ENCODE measurements at places on chromosomes 7 and 10. TPM values are rescaled to one million over a fixed set of nuclear protein-coding genes. Genes with fewer than 3 reads are reported as not detected.

- DNase-seq: no peak
These were observed 205.8 kb downstream of the CCSER2 start for GRCh38 chr10:84534168-84534567.

GRCh38 chr7:35753761-35754603 is 46.9 kb upstream of the SEPTIN7 start:
- DNase-seq: peak; percentile 68

GRCh38 chr7:99392659-99393354 is 15.6 kb downstream of the PDAP1 start:
- peak; percentile 85 for DNase-seq

- DNase-seq: no peak
These were observed 6.9 kb upstream of the LAMB1 start for GRCh38 chr7:108009873-108010272.

- no peak for DNase-seq
These were observed 159.8 kb downstream of the SH3PXD2A start for GRCh38 chr10:103695584-103696005.

DNA sequence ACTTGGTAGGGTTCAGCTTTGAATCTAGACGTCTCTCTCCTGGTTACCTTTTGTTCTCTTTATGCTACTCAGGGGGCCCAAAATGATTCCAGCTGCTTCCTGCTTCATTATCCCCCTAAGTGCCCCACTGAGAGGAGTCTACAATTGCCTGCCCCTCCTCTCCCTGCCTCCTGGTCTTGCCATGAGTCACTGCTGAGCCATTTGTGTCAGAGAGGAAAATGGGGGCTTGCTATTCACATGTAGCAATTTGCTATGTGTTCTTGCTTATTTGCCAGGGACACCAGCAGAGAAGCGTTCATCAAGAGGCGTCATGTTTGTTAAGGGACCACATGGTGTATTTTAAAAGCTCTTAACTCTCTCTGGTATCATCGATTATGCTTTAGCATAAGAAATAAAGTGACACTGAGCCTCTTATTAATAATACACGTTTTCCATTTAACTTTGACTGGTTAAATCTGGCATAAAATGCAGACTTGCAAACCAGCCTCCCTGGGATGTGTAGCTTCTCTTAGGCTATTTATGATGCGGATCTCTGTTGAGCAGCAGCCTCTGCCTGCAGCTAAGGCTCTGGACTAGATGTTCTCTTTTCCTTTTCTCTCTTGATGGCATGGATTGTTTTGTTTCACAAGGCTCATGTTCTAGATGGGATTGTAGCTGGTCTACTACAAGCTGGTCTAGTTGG is 239.3 kb downstream of the AUTS2 start:
- DNase-seq: no peak

DNA sequence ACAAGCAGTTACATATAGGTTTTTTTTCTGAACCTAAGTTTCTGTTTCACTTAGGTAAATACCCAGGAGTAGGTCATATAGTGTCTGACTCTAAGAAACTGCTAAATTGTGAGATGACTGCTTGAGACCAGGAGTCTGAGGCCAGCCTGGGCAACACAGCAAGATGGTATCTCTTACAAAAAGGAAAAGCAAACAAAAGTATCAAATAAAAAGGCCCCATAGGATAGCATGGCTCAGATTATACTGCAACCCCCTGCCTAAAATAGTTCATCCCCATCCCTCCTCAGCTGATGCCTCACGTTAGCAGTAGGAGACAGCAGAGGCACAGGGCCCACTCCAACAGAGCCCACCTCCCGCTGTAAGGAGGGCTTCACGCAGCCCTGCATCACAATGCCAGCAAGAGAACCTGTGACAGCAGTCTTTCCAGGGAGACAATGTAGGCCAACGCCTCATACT is 90.3 kb downstream of the SRPK2 start:
- DNase-seq: no peak

- DNase-seq: no peak
These were observed 902.8 kb upstream of the PHF14 start for GRCh38 chr7:10070899-10071298.

- DNase-seq: no peak
These were observed 366.1 kb upstream of the ANKRD30A start for GRCh38 chr10:36759141-36759805.

GRCh38 chr10:102554531-102554930 is 50.8 kb downstream of the SUFU start:
- DNase-seq: no peak

DNA sequence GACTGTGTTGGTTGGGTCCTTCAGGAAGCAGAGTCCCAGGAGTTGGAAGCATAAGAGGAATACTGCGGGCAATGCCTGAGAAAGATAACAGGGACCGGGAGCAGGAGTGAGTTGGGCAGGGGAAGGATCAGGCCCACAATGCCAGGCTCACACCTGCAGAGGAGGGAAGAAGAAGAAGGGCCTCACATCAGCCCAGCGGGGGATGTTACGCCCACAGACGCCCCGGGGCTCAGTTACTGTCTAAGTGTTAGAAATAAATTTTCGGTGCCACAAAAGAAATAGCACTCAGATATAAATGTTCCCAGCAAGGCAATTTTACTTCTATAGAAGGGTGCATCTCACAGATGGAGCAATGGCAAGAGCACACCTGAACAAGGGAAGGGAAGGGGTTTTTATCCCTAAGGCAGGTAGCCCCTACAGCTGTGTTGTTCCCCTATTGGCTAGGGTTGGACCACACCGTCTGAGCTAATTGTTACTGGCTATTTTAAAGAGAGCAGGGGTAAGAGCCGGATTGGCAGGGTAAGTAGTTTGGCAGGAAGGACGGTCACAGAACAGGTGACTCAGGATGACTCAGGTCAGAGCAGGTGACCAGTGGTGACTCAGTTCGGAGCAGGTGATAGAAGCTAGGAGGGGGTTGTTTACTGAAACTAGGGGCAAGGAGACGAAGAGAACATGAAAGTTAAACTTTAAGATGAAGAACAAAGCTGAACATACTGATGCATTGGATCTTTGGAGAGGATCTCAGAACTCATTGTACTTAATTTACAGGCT is at the start of gene NOS3:
NOS3 (plus strand) TSS at position 602 of the 771 bp plus-strand sequence. CDS start 2,787 bp downstream, outside the sequence.
- DNase-seq: no peak

- no peak for DNase-seq
These were observed 276.6 kb upstream of the GALNT17 start for GRCh38 chr7:70855373-70855772.

GRCh38 chr7:36287371-36288241 is 102.1 kb upstream of the ANLN start:
- no peak for DNase-seq

- no peak for DNase-seq
These were observed 83.5 kb upstream of the SLF2 start for GRCh38 chr10:100829097-100829870.

- DNase-seq: no peak
These were observed 149.5 kb downstream of the TMEM168 start for GRCh38 chr7:112640685-112641084.

- DNase-seq: no peak
These were observed 6.2 kb downstream of the CCDC6 start for GRCh38 chr10:59900048-59900727.

GRCh38 chr7:3747467-3747866 is 446.4 kb downstream of the SDK1 start:
- no peak for DNase-seq

DNA sequence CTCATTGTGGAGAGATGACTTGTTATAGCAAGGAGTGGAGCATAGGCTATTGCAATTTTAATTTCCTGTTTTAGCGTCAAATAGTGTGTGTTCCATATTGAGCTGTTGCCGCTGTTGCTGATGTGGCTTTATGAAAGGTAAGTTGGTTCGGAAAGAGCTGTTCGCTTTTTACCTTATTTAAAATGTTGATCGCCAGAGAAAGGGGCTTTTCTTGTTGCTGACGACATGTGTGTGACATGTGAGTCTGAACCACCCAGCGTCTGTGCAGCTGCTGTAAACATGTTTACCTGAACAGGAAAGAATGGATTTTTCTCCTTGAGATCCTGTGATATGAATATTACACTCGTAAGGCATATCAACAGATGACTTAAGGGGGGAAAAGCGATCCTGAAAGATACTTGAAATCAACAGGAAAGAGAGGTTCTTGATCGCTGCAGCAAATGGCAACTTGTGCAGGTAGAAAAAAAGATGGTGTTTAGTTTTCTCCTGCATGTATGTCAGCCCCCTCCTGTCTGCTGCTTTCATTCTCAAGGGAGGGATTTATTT is 2.5 kb downstream of the ZEB1 start:
- no peak for DNase-seq

- no peak for DNase-seq
These were observed 93.5 kb upstream of the NEBL start for GRCh38 chr10:20990604-20991003.

GRCh38 chr7:50293509-50294179 is 10.9 kb upstream of the IKZF1 start:
- no peak for DNase-seq

- DNase-seq: no peak
These were observed 9.5 kb downstream of the CYREN start for GRCh38 chr7:135160858-135161653.

DNA sequence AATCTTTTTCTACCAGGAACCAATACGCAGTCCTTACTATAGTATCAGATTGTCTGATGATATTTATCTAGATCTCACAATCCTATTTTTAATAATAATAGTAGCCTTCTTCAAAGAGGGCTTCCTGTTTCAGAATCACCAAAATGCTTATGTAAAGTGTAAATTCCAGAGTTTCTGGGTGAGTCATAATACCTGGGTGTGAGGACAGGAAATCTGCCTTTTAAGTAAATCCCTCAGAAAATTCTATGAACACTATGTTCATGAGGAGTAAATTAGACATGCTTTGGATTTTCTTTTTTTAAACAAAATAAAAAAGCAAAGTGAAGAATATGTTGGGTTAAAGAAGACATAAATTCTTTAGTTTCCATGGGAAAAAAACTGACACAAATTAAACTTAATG is 20.5 kb downstream of the DKK1 start:
- DNase-seq: no peak

GRCh38 chr10:69994262-69994661 is 58.4 kb upstream of the MACROH2A2 start:
- DNase-seq: no peak

DNA sequence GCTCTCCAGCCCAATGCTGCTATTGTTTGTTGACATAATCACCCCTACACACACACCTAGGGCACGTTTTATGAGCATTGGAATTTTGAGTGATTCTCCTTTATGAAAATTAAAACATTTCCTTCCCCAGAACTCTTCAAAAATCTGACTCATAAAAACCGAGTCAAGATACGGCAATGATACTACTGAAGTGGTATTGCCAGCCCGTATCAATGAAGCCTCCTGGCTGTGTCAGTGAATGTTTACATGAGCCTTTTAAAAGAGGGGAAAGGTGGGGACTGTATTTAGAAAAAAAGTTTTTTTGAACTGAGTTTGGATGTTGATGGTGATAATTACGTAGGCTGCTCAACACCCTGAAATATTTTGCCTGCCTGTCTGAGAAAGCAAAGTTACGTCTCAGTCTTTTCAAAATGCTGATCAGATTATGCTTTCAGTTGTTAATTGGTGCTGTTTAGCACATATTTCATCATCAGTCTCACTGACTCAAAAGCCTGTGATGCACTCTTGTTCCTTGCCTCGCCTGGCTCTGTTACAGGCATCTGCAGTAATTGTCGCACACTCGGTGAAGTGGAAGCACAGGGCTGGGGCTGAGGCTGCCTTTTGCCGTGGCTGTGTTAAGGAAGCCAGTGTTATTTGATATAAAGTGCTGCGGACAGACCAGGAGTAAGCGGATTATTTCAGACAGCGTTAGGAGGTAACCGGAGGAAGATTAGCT is 157.4 kb upstream of the TCF7L2 start:
- peak; percentile 86 for DNase-seq

- DNase-seq: no peak
These were observed 32.8 kb downstream of the CPVL start for GRCh38 chr7:29113384-29114102.

- DNase-seq: no peak
These were observed 1.5 kb downstream of the AKR1C3 start for GRCh38 chr10:5095687-5096086.

- no peak for DNase-seq
These were observed 63.8 kb downstream of the GRB10 start for GRCh38 chr7:50718876-50719275.

GRCh38 chr7:116176226-116176625 is 34.1 kb upstream of the TES start:
- DNase-seq: no peak

DNA sequence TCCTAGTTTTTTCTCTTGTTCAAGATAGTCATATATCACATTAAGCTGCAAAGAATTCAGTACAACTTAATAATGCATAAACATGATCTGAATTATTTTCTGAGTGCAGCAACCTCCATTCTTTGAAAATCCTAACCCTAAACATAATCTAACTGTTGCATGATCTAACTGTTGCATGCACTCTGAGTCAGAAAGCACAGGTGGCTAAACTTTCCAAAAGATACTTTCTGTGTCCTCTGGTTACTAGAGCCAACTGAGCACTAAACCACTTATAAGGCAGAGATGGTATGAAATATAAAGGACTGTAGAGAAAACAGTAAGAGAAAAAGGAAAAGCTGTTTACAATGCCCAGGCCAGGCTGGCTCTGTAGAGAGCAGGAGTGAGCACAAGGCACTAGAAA is 23.0 kb upstream of the FAM133B start:
- DNase-seq: no peak

DNA sequence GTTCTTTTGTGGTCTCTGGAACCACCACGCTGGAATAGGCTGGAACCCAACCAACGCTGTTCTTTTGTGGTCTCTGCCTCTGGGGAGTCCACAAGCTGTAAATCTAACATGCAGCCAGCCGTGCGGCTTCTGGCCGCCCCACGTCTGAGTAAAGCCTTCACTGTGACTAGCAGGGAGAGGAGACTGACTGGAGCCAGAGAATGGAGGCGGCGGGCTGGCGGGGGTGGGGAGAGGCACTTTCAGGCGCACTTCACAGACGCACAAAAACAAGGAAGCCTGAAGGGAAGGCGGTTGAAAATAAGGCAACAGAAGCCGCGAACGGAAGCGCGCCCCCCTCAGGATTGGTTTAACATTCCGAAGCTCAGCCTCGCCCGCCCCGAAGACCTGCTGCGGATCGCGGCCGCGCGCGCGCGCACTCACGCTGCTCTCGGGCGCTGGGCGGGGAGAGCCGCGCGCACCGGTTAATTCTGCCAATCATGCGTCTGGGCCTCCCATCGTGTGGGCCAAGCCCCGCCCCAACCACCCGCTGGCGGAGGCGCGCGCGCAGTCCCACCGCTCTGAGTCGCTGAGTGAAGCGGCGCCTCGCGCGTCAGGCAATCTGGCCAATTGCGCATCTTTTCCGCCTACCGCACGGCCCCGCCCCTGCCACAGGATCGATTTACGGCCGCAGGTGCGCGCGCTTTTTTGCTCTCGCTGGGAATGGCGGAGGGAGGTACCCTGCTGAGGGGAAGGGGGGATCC is at the start of gene SFR1:
SFR1 (plus strand) TSS at position 687 of the 740 bp plus-strand sequence; CDS start at position 700, 13 bp downstream.
- peak; percentile 98 for DNase-seq

GRCh38 chr10:52659085-52659484 is 113.5 kb downstream of the MBL2 start:
- DNase-seq: no peak

GALNT11 gene
- 25.1 TPM for total RNA-seq

CALY gene
- not detected for total RNA-seq

TUBAL3 gene
- not detected for total RNA-seq

GPR37 gene
- total RNA-seq: 1.1 TPM

Measured in right atrium auricular region (tissue), 2 donors.